Activated CD4-positive, alpha-beta T cell treated with anti-CD3 and anti-CD28 coated beads, Interleukin-2, amount 50 U/mL, for 1 hour (primary cell): ENCODE measurements at places on chromosomes 3 and 15.

GRCh38 chr3:72078676-72079368 is 293.9 kb upstream of the PROK2 start:
- no peak for DNase-seq

- no peak for DNase-seq
Observed at GRCh38 chr3:110956081-110956480, 115.5 kb upstream of the NECTIN3 start.

DNA sequence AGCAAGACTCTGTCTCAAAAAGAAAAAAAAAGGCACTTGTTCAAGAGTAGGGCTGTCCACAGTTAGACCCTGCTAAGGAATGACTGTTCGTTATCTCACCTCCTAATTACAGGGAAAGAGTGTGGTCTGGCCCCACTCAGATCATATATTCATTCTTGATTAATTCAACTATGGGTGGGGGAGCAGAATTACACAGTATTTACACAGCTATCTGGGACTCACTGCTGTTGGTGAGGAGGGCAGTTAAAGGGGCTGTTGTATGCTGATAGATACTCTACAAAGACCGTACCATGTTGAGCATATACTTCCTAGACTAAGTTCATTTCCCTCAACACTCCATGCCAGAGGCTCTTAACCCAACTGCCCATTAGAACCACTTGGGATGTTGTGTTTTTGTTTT is 3.8 kb upstream of the ZNF620 start:
- no peak for DNase-seq

- DNase-seq: no peak
Observed at GRCh38 chr3:39753391-39753790, 56.0 kb upstream of the MYRIP start.

DNA sequence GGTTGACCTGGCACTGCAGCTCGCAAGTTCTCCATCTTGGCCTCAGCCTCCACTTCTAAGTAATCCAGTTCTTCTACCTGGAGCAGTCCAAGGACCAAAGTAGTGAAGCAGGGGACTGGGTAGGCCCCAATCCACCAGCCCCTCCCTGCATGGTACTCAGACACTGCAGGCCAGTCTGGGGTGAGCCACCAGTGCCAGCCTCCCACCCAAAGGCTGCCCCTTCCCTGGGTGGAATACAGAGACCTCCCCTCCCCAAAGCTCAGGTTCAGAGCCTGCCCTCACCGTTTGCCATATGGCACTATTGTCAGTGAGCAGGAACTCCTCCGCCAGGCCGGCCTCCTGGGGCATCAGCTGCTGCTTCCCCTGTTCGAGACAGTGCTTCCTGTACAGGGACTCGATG is 10.8 kb downstream of the POLG start:
- no peak for DNase-seq

DNA sequence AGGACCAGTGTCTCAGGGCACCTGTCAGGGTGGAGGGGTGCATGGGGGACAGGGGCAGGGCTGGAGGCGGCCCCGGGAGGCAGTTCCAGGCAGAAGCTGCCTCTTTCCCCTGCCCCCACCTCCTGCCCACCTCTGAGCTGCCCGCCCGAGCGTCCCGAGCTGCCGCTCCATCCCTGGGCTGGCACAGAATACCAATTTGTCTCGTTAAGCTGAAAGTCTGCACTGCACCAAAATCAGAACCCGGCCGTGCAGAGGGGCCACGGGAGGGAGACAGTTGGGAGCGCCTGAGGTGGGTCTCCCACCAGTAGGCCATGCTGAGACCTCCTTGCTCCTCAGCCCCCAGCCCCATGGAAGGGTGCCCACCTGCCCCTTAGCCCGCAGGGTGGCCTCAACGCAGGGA is 1.3 kb upstream of the ATP2B2 start:
- DNase-seq: no peak

DNA sequence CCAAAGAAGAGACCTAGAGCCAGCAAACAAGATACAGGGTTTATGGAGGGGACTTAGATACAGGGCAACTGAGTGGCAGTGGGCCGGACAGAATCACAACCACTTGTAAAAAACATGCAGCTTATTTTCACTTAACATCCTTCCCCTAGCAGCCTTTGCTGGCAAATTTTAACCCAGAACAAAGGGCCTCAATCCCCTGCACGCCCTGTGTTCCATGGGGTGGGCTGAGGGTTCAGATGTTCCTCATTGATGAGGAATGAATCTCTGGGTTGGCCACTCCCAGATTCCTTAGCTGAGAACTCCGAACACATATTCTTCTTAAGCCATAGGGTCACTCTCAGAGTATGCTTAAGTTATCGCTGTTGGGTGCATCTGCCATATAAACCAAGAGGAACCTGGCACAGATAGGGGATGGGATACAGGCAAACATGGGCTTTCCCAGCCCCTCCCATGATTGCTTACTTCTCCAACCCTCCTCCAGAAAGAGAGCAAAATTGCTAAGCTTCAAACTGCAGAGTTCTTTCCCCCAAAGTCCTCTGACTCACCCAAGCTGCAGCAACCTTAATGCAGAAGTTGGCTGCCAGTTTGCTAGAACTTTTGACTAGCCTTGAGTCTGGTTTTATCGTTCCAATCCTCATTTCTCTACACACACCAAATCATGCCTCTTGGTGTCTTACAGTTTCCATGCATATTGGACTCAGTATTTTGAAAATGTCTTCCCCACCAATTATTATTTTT is 146.9 kb downstream of the CD47 start:
- DNase-seq: no peak

DNA sequence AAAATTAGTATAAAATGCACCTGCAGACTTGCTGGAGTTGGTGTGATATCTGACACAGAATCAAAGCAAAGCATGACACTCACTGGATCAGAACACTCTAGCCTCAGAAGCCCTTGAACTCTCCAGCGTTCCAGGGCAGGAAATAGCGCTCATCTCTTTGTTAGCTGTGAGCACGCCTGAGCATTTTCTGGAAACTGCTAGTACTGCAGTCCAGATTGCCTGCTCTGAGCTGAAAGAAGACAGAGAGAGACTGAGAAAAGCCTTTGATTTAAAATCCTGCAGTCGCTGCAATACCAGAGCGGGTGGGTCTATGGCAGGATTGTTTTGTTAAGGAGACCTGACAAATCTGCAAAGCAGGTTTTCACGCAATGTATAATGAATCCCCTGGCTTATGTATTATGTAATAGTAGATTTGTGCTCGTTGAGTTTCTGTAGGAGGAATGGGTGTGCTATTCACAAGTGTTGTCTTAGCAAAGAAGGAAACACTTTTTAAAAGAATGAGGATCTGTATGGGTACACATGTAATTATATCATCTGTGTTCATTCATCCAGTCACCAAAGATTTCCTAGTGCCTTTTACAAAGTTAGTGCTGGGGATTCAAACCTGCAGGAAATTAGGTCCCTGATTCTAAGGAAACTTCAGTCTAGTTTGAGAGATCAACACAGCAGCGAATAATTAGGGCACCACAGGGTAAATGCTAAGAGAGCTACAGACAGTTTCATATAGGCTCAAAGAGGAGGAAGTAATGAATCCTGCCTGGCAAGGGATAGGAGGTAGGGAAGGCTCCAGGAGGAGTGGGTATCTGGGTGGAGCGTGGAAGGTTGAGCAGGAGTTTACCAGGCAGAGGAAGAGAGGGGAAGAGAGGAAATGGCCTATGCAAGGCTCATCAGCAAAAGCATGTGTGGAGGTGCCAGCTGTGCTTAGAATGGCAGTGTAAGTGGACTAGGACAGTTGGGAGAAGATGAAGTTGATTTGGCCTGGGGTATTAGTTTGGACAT is 26.1 kb upstream of the MGLL start:
- DNase-seq: no peak

DNA sequence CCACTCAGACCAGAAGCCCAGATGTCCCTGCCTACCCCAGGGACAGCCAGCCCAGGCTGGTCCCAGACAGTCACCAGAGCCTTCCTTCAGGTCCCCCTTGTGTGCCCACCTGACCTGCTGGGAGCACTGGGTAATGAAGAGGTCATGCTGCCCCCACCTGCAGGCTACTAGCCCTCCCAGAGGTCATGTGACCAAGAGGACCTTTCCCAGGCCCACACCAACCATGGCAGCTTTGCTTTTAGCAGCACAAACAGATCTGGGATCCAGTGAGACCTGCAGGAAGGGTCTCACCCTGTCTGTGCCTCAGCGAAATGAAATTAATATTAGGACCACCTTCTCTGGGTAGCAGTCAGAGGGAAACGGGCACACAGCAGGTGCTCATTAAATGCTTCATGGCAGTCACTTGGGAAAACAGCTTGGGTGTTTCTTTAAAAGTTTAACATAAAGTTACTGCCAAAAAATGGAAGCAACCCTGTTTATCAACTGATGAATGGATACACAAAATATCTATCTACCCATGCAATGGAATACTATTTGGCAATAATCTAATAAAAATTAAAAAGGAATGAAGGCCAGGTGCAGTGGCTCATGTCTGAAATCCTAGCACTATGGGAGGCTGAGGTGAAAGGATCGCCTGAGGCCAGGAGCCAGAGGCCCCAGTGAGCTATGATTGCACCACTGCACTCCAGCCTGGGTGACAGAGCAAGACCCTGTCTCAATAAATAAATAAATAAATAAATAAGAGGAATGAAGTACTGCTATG is 43.7 kb downstream of the DNAJB8 start:
- no peak for DNase-seq

- no peak for DNase-seq
Observed at GRCh38 chr3:161401389-161401788, 30.1 kb upstream of the SPTSSB start.

DNA sequence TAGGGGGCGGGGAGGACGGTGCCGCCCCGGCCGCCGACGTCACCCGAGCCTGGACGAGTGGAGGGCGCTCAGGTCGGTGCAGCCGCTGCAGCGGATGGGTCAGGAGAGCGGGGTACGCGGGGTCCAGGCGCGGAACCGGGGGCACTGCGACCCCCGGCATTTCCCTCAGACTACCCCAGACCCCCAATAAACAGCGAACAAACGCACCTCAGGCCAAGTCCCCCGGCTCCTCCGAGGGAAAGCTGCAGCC is 78.9 kb downstream of the IQSEC1 start:
- DNase-seq: no peak

- no peak for DNase-seq
Observed at GRCh38 chr15:67225336-67225735, 29.1 kb downstream of the AAGAB start.

GRCh38 chr15:69565066-69565655 is 112.5 kb downstream of the RPLP1 start:
- DNase-seq: no peak

DNA sequence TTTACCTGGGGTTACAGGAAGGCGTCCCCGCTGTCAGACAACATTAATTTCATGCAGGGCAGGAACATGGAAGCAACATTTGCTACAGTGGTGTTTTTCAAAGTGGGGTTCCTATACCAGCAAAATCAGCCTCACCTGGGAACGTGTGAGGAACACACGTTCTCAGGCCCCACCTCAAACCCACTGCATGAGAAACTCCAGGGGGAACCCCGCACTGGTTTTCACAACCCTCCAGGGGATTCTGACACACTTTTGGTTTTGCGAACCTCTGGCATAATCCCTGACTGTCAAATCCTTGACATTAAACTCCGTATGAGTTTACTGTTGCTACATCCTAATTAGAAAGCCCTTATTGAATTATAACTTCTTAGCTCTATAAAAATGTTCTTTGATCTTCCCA is 127.7 kb downstream of the LRRK1 start:
- no peak for DNase-seq

GRCh38 chr3:66483006-66483405 is 17.8 kb downstream of the LRIG1 start:
- no peak for DNase-seq

DNA sequence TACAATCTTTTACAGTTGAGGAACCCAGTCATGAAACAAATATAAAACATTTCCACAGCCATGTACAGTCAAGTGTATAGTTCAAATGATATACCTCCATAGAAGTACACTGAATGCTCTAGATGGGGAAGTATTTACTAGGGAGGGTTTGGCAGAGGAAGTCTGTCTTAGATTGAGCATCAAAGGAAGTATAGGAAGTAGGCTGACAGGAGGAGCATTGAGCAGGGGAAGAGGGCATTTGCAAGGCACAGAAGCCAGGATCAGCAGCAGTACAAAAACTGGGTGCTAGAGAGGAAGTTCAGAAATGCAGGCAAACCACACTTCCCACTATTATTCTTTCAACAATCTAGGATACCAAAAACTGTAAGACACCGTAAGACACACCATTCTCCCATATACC is 122.6 kb downstream of the ANO10 start:
- no peak for DNase-seq

- DNase-seq: no peak
Observed at GRCh38 chr15:51620641-51621040, 1.9 kb downstream of the DMXL2 start.

DNA sequence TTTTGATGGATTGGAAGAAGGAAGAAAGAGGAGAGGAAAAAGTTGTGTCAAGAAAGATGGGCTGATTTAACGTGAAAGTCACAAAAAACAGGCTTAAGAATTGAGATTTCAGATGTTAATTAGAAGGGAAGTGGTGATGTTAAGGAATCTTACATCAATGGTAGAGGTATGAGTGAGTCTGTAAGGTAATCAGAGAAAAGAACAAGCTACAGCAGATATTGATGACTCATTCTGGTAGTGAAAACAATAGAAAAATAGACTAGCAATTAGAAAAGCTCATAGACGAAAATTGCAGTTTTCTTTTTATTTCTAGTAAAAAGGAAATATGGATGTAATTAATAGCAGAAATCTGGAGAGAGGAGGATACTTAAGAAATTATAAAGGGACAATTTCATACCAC is 559.6 kb downstream of the MCTP2 start:
- no peak for DNase-seq

DNA sequence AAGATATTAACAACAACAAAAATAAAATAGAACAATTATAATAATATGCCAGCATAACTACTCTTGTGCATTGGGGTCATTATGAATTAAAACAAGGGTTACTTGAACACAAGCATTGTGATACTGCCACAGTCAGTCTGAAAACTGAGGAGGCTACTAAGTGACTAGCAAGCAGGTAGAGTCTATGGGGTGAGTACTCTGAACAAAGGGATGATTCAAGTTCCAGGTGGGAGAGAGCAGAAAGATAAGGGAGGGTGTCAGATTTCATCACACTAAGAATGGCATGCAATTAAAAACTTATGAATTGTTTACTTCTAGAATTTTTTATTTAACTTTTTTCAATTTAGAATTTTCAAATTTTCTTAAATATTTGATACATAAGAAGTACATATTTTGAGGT is 754.4 kb upstream of the GOLIM4 start:
- no peak for DNase-seq

GRCh38 chr3:140585828-140586227 is 92.0 kb upstream of the TRIM42 start:
- no peak for DNase-seq

- no peak for DNase-seq
Observed at GRCh38 chr3:44232407-44232806, 9.3 kb upstream of the TOPAZ1 start.
